ENCODE measurements at places on chromosomes 2 and 18.

GRCh38 chr2:133607679-133608078 lies 39.4 kb upstream of the NCKAP5 start:
- DNase-seq: peak; percentile 72

- DNase-seq: peak; percentile 34
Observed at GRCh38 chr2:157895531-157895930, 19.4 kb upstream of the ACVR1 start.

GRCh38 chr2:187210726-187211125 lies 237.3 kb downstream of the CALCRL start:
- no peak for DNase-seq

GRCh38 chr2:178057179-178057680 lies 15.3 kb downstream of the PDE11A start:
- DNase-seq: no peak

DNA sequence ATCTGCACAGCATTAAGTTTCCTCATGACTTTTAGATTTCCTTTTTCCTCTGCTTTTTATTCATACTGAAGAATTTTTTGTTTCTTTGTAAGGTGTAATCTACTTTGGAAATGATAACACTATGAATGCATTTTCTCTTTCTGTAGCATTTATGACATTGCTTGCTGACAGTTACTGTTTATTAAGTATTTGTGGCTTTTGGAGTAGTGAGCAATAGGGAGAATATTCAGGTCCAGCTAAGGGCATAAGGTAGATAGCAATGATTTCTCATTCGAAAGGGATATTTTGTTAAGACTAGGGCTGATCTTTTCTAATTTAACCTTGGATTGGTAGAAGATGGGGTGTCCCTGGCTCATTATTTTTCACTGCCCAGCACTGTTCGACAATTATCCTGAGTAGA lies 80.3 kb downstream of the XRCC5 start:
- peak; percentile 24 for DNase-seq

DNA sequence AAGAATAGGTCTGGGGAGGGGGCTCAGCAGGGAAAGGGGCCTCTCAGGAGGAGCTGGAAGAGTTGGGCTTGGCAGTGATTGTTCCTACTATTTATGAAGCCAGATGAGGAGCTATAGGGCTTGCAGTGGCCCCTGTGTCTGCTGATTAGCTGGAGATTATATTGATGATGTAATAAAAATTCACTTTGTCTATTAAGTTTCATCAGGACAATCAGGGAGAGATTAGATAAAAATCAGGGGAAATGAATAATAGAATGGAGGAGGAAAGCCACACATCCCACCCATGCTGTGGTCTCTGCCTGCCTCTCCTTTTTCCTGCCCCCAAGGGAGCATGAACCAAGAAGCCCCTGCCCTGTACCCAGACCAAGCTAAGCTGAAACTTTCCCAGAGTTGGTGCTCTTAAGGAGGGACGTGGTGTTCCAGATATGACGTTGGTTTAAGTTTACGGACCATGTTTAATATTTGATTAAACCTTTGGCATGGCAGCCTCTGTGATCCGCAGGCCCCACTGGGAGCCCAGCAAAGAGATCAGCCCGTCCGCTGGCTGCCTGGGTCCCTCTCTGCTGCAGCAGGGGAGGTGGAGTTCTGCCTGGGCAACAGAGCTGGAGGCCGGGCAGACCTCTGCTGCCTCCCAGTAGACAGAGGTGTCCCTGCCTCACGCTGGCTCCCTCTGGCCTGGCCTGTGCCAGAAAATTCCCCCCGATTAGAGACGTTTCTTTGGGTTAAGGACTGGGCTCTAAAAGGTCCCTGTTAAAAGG lies 15.3 kb downstream of the CELF4 start:
- DNase-seq: no peak

- DNase-seq: no peak
Observed at GRCh38 chr18:9135912-9136314, 668 bp upstream of the ANKRD12 start.

Measured in fibroblast of upper back skin (primary cell).